ENCODE measurements at places on chromosomes 13 and 19. TPM values are rescaled to one million over a fixed set of nuclear protein-coding genes. Genes with fewer than 3 reads are reported as not detected.

Gene ZNF154
- 11.8 TPM for polyA plus RNA-seq

Gene SMIM17
- 1.0 TPM for polyA plus RNA-seq

Gene OR7C1
- 0.20 TPM for polyA plus RNA-seq

Gene GIPC1
- 37.7 TPM for polyA plus RNA-seq

Gene KLK3
- polyA plus RNA-seq = not detected

Gene FAM83E
- not detected for polyA plus RNA-seq

Gene CEACAM7
- polyA plus RNA-seq = not detected

Gene SPATA13
- 4.4 TPM for polyA plus RNA-seq

All from muscle of back (tissue), 13 donors.